ENCODE measurements at places on chromosomes 6 and 20.
A peak's percentile ranks its signal among the peaks of the same experiment; 100 is the strongest.

DNA sequence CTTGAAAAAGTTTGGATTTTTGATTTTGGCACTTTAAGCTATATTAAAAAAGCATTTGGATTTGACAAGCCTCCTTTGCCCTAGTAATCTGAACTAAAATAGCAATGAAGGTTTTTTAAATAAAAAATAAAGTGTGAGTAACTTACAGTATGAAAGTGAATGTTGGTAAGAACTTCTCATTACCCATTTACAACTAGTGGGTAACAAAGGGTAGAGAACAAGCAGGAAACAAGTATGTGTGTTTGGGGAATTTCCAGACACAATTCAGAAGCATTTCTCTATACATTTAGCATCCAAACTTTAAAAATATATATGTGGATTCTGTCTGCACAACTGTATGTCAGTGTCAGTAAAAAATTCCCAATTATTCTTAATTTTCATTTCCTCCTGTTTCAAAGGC, 2.9 kb downstream of the TMEM30A start:
- DNase-seq: no peak

- peak; percentile 54 for DNase-seq
Measured at GRCh38 chr20:62668441-62669027, 26.2 kb downstream of the SLCO4A1 start.

GRCh38 chr6:116287689-116288282, 8.1 kb upstream of the TSPYL1 start:
- no peak for DNase-seq

- DNase-seq: no peak
Measured at GRCh38 chr6:150276937-150277742, 91.7 kb upstream of the IYD start.

- no peak for DNase-seq
Measured at GRCh38 chr20:38951611-38952010, 10.5 kb upstream of the DHX35 start.

GRCh38 chr6:26578741-26579140, 18.0 kb upstream of the ABT1 start:
- no peak for DNase-seq

- DNase-seq: no peak
Measured at GRCh38 chr20:41204304-41205265, 67.2 kb downstream of the PLCG1 start.

GRCh38 chr6:26470643-26471042, 12.9 kb downstream of the BTN2A1 start:
- DNase-seq: no peak

DNA sequence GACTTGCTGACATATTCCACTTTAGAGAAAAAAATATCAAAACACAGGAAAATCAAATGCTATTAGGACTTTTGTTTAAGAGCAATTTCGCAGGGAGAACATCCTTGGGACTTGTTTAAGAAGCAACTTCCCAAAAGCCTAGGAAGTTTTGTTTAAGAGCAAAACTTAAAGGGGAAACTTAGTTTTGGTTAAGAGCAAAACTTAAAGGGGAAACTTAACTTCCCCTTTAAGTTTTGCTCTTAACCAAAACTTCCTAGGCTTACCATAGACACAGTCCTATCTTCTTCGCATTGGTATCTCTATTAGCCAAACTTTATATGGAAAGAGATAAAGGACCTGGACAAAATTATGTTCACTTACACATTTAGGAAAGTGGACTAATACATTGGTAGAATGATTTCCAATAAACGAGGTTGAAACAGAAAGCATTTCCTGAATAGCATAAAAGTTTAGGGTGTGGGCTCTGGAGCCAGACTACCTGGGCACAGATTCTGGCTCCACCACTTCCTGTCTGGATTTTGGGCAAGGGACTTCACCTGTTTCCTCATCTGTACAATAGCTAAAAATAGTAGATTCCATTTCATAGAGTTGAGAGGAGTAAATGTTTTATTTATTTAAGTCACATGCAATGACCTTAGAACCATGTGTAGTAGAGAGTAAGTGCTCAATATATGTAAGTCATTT, 15.7 kb downstream of the PAQR8 start:
- no peak for DNase-seq

- DNase-seq: no peak
Measured at GRCh38 chr6:73968221-73968757, 272.3 kb downstream of the CD109 start.

DNA sequence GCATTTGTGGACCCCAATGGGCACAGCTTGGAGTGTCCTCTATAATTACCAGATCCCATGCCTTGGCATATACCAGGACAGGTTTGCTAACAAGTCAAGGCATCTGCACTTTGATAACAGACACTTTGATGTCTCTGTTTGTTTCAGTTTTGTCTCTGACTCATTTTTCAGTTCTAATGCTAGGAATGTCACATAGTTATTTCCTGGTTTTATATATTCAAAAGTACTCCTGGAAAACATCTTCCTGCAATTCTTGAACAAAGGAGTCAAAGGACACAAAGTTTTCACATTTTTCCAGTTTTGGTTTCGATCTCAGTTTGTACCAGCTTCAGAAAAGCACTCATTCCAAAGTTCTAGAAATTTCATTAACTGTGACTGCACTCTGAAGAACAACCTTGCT, 188.1 kb downstream of the FOXC1 start:
- DNase-seq: no peak

DNA sequence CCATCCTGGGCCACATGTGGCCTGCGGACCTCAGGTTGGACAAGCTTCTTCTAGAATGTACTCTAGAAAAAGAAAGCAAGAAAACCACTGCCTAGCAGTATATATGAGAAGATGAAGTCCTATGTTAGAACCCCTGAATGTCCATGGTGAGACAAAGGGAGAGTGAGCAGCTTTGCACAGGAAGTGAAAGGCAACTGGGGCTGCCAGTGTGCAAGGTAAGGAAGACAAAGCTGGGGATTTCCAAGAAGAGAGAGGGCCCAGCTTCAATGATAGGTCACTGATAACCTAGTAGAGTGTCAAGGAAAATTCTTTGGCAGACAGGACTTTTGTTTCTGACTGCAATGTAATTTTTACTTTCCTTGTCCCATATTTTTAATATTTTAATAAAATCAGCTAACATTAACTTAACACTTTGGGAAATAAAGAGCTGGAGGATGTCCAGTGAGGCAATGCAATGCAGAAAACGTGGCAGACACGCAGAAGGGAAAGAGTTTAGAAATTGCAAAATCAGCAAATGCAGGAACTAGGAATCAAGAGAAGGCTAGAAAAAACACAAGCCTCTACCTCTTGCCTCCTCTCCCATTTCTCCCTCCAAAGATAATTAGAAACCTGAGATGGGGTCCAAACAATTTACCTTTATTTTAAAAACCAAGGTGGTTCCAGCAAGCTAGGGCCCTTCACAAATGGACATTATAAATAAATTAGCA, 47.4 kb downstream of the CYP39A1 start:
- no peak for DNase-seq

DNA sequence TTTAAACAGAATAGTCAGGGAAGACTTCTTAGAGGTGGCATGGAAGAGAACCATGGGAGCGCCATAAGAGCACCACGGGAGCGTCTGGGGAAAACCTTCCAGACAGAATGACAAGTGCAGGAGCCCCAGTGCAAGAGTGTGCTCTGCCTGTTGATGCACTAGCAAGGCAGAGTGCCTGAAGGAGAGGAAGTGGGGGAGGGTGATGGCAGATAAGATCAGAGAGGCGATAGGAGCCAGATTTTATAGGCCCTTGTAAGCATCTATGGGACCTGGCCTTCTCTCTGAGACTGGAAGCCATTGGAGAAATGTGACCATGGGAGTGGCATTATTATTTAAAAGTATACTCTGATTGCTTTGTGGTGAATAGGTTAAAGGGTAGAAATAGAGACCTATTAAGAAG, 13.1 kb downstream of the FUCA2 start:
- no peak for DNase-seq

All from activated CD4-positive, alpha-beta T cell treated with anti-CD3 and anti-CD28 coated beads, Interleukin-2, amount 50 U/mL, for 48 hours (primary cell).